ENCODE measurements at places on chromosomes 16 and 17.

GRCh38 chr16:89410322-89410721 lies 80.0 kb downstream of the ANKRD11 start:
- DNase-seq, result no peak

DNA sequence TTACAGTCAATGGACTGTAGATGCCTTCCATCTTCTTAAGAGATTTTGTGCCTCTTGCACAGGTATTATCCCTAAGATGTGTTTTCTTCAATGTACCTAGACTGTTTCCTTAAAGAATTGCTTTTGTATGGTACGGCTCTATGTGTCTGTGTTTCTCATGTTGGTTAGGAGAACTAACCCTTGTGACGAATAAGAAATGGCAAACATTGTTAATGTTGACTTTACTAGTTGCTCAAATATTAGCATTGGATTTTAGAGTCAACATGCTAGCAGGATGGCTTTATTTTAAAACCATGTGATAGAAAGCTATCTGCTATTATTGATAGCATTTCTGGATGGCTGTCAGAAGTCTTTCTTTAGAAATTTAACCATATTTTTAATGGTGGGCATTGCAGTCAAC lies 34.5 kb downstream of the WWOX start:
- DNase-seq, result no peak

DNA sequence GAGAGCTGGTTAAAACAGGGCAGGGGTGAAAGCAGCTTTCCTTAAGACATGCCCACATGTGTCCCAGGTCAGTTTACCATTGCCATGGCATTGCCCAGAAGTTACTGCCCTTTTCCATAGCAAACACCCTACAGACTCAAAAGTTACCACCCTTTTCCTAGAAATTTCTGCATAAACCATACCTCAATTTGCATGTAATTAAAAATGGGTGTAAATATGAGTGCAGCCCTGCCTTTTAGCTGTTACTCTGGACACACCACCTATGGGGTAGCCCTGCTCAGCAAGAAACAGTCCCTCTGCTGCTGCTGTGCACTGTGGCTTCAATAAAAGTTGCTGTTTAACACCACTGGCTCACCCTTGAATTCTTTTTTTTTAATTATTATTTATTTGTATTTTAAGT lies 168.5 kb upstream of the C16orf82 start:
- DNase-seq, result no peak

GRCh38 chr17:78724544-78724943 lies 57.5 kb downstream of the CYTH1 start:
- DNase-seq, result no peak
